ENCODE measurements at places on chromosomes 3 and 15.

DNA sequence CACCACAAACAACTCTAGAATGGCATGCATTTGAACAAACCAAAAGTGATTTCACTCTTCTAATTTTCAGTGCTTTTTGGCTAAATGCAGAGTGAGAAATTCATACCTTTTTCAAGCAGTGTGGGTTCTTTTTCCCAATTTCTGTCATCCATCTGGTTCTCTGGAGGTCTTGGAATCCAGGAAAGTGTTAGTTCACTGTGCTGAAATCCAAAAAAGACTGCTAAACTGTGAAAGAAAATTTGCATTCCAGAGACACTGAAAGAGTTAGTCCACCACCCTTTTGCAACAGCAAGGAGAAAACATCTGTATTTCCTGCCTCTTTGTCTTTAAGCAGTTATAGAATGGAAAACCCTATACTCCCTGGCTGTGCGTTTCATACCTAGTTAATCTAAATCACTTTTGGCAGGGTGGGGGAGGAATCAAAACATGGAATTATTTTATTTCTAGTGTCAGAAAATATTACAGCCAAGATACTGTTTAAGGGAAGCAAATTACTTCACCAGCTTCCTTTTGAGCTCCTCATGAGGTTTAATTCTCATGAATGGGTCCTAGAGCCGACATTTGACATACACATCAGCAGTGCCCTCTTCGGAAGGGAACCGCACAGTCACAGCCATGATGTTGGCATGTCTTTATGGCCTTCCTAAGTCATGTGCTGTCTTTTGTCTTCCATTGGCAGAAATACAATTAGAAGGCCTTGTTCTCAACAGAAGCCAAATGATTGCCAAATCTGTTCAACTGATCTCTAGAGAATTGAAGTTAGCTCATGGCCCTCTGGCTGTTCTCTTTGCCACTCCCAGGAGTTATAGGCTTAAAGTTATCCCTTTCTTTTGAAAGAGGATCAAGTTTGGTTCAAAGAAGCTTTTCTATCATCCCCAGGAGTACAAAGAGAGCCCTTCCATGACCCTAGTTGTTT is 317.7 kb upstream of the TPRG1 start:
- DNase-seq = no peak

DNA sequence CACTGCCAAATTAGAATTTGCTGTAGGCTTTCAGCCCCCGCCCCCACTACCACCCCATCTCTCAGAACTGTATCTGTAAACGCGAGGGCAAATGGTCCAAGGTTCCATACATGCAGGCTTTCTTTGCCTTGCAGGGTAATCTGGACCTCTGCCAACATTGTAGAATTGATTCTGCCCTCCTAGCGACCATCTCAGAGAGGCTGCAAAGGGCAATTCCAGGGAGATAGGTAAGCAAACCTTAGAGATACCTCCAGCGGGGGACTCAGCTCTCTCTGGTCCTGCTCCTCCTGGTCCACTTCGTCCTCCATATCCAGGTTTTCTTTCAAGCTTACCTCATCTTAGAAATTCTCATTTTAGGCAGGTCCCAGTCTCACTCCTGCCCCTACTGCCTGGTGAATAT is 64.4 kb downstream of the SLMAP start:
- no peak for DNase-seq

GRCh38 chr15:63491116-63491827 is 13.1 kb upstream of the USP3 start:
- no peak for DNase-seq

DNA sequence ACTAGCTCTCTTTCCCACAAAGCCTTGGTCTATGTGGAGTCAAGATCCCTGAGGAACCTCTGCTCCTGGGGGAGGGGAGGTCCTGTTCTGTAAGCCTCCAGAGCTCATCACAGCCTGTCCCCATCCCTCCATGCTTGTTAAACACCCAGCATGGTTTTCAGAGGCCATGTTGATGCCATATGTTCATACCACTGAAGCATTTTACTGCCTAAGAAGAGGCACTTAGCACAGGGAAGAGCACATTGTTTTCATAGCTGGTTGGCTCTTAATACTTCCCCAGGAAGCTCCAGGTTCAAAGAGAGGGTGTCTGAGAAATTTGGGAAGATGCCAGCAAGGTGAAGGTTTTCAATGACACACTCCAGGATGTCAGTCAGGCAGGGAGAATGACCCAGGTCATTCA is 25.6 kb downstream of the CPNE4 start:
- DNase-seq = no peak

GRCh38 chr3:16668776-16669545 is 63.7 kb upstream of the DAZL start:
- no peak for DNase-seq

DNA sequence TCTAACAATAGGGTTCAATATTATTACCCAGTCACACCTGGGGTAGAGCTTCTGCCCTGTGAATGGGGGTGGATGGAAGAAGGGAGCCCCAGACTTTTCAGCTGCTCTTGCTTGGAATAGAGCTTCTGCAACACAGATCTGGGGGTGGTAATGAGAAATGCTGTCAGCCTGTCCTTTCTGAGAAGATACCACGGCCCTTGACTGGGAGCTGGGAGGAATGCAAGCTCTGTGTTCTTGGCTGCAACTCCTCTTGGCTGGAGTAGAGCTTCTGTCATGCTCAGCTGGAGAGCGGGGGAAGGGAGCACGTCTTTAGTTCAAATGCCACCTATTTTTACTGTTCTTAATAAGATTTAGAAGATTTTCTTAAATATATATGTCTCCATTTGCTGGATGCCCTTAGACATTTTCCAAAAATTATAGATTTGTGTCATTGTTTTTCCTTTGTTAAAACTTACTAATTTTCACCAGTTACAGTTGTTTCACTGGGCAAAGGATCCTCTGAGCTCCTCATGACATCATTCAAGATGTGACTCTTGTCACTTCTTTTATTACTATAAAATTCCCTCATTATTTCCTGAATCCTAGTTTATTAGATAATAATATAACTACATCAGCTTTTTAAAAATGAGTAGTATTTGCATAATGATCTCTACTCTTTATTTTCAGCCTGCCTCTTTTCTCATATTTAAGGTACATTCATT is 180.0 kb upstream of the TGFBR2 start:
- DNase-seq = no peak

- DNase-seq = no peak
Measured at GRCh38 chr15:71648095-71648494, 162.3 kb upstream of the NR2E3 start.

DNA sequence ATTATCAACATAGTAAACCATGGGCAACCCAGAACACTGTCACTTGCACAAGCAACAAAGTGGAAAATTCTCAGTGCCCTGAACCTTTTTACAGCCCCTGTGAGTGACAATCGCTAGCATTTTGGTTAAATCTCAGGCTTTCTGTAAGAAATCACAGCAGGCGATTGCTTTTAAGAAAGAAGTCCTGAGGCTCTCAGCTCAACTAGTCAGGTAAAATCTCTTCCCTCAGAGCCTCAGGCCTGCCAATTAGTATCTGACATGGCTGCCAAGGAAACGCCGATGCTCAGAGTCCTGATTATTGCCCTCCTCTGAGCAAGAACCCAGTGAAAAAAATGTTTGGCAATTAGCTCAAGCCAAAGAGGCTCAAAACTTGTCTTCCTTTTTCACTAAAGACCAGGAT is 530.8 kb downstream of the DIPK2A start:
- no peak for DNase-seq

DNA sequence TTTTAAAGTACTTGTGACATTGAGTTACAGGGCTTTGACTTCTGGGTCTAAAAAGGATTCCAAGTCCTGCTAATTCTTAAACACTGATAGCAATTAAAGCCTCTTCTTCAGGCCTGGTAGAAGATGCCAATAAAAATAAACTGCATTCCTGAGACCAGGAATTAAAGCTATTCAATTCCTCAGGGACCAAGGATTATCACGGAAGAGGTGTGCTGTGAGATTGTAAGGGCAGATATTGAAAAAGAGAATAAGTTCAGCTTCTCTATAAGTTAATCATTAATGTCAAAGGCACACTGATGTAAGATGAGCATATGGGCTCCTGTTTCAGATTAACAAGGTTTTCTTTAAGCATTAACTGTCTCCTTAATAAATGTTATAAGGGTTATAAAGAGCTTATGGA is 611.3 kb downstream of the SI start:
- DNase-seq = no peak

- DNase-seq = no peak
Measured at GRCh38 chr15:69509131-69509530, 56.5 kb downstream of the RPLP1 start.

DNA sequence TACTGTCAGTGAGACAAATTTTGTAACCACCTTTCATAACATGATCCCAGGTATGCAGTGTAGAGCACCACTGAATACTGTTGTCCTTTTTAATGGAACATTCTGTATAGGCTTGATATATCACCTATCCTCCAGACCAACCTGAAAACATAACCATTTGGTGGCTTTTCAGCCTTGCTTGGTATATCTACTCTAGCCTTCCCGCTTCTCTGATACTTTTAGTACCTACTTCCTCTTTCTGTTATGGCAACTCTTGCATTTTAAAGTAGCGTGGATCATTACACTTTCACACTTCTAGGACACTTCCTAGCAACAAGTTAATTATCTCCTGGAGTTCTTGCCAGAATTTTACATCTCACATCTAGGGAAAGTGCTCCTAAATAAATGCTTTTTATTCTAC is 226.6 kb upstream of the ROBO1 start:
- no peak for DNase-seq

GRCh38 chr3:181722156-181722555 is 10.4 kb downstream of the SOX2 start:
- no peak for DNase-seq

Measured in stimulated activated CD4-positive, alpha-beta T cell treated with anti-CD3 and anti-CD28 coated beads, Interleukin-1b, Interleukin-23, amount 100 ng/mL, for 1 hour (primary cell).